ENCODE measurements at places on chromosomes 16 and 17. TPM values are rescaled to one million over a fixed set of nuclear protein-coding genes. Genes with fewer than 3 reads are reported as not detected.

The CLEC18C gene
- total RNA-seq: under 0.01 TPM

The ADAM11 gene
- 0.66 TPM for total RNA-seq

- DNase-seq: no peak
- no peaks in the 10 kb centered on the region for H3K36me3 ChIP-seq
- no peak overlapping the region for H3K4me3 ChIP-seq
Observed at GRCh38 chr16:9798952-9799580, 383.2 kb downstream of the GRIN2A start.

GRCh38 chr16:70152578-70153302 is 20.8 kb upstream of the CLEC18C start:
- H3K27me3 ChIP-seq: no peaks in the 10 kb centered on the region
- no peaks in the 10 kb centered on the region for H3K4me1 ChIP-seq
- no peak overlapping the region for H3K4me3 ChIP-seq
- no peak overlapping the region for H3K27ac ChIP-seq

DNA sequence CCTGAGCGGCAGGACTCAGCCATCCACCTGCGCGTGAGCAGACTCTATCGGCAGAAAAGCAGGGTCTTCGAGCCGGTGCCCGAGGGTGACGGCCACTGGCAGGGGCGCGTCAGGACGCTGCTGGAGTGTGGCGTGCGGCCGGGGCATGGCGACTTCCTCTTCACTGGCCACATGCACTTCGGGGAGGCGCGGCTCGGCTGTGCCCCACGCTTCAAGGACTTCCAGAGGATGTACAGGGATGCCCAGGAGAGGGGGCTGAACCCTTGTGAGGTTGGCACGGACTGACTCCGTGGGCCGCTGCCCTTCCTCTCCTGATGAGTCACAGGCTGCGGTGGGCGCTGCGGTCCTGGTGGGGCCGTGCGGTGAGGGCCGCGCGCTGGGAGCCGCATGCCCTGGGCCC is 14.9 kb downstream of the METRNL start:
- H3K36me3 ChIP-seq: peaks cover 32% of the 10 kb centered on the region
- H3K4me3 ChIP-seq: no peak overlapping the region
- no peak overlapping the region for H3K27ac ChIP-seq
- H3K4me1 ChIP-seq: peaks cover 3% of the 10 kb centered on the region
- no peak for DNase-seq

DNA sequence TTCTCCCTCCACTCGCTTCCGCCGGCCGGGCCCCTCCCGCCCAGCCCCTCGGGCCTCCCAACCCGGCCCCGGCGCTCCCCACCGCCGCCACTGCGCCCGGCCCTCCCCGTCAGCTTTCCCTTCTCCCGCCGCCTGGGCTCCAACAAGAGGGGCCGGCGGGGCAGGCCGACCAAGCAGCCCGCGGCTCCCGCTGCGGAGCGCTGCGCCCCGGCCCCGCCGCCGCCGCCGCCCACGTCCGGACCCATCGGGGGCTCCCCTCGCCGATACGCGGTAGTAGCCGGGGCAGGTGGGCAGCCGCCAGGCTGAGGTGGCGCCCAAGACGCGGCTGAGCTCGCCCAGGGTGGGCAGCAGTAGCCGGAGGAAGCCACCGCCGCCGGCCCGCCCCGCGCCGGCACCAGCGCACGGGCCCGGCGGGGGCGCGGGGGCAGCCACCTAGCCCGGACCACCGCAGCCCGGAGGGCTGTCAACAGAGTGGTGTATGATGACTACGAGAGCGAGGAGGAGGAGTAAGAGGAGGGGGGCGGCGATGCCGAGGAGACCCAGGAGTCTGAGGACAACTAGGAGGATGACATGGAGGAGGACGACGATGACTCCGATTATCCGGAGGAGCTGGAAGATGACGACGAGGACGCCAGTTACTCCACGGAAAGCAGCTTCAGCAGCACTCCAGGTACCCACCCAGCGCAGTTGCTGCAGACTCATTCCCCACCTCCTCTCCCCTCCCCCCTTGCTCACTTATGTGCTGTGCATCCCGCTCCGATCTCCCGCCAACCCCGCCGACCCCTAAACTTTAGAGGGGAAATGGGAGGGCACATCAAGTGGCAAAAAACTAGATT is 498 bp downstream of the LRRC37B start:
- no peaks in the 10 kb centered on the region for H3K27me3 ChIP-seq
- DNase-seq: peak; percentile 24
- H3K4me3 ChIP-seq: peak overlapping the region; percentile 93

DNA sequence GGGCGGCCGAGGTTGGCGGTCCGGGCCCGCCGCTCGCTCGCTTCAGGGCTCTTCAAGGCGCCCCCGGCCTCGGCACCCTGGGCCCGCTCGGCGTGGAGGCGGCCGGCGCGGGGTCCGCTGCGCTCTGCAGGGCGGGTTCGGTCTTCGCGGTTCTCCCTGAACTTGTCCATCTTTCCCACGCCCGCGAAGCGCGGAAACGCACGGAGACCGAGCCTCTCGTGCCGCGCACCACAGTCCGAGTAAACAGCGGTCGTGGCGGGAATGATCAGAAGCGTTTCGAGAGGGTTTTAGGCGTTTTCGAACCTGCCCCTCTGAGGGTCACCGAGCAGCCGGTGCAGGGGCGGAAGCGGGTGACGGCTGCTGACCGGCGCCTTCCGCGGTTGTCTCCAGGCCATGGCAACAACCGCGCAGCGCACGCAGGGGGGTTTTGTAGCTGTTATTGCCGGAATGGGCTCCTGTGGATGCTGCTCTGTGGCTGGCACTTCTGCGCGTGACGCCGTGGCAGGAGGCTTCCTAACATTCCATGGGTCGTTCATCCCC is 414 bp downstream of the NARF start:
- H3K36me3 ChIP-seq: no peaks in the 10 kb centered on the region
- DNase-seq: no peak
- no peaks in the 10 kb centered on the region for H3K27me3 ChIP-seq

DNA sequence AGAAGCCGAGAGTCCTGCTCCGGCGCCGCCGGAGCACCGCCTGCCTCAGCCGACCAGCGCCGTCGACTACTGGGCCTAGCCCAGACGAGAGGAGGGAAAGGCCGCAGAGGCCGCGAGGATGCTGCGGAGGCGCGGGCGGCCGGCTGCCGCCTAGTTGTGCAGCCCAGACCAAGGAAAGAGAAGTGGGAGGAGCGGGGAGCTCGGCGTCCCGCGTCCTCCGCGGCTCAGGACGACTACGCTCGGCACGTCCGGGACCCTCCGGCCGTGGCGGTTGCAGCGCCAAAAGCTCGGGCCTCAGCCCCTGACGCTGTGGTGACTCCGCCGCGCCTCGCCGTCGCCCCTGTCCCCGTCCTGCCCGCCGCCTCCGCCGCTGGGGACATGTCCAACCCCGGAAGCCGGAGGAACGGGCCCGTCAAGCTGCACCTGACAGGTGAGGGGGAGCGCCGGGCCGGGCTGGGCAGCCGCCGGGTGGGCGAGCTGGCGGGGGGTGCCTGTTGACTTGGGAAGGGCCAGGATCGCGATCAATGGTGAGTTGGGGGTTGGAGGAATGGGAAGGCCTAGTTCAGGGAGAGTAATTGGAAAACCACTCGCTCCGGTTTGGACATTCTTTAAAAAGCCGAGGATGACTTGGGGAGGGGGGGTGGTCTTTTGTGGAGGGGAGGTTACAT is 37.7 kb downstream of the RNF135 start:
- DNase-seq: peak; percentile 76
- H3K36me3 ChIP-seq: no peaks in the 10 kb centered on the region
- peak overlapping the region; percentile 67 for H3K27ac ChIP-seq
- H3K27me3 ChIP-seq: no peaks in the 10 kb centered on the region
